ENCODE measurements at places on chromosomes 5 and 9.

- peak; percentile 37 for DNase-seq
Observed at GRCh38 chr9:129412814-129413536, 207.9 kb downstream of the C9orf50 start.

- peak; percentile 43 for DNase-seq
Observed at GRCh38 chr5:76867827-76868693, 18.2 kb downstream of the S100Z start.

- DNase-seq, result no peak
Observed at GRCh38 chr5:115320006-115320405, 23.6 kb upstream of the CCDC112 start.

DNA sequence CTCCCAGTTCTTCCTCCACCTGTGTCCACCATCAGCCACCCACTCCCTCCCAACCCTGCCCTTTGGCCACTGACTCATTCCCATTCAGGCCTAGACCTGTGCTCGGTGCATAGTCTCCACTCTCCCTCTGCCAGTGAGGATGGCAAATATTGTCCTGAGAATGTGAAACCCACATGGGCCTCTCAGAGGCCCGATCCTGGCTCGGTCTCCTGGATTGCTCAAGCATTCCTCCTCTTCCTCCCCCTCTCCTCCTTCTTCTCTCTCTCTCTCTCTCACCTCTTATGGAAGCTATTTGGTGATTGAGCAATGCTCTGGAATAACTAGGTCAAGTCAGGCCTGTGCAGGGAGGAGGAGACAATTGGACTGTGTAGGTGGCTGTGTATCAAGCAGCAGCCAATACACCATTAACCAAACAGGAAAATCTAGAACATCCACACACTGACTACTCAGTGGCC is 99.9 kb downstream of the KLF4 start:
- no peak for DNase-seq

GRCh38 chr9:136587145-136587943 is 41.5 kb upstream of the NOTCH1 start:
- no peak for DNase-seq

- no peak for DNase-seq
Observed at GRCh38 chr9:17490110-17490509, 88.8 kb upstream of the SH3GL2 start.

DNA sequence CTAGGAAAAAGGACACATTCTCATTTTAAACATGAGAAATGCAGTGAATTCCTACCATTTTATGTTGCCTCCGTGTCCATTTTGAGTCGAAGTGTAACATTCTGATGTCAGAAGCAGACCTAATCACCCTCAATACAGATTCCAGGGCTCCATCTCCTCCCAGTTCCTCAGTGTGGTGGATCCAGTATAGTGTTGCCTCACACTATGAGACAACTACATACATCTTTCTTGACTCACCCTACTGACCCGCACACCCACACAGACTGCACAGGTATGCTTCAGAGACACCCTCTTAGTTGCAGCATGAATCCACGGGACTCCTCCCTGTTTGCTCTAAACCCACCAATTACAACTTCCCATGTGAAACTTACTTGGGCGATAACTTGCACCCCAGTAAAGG is 564.9 kb downstream of the SEMA5A start:
- DNase-seq, result no peak

- no peak for DNase-seq
Observed at GRCh38 chr5:130206686-130207085, 302.4 kb downstream of the CHSY3 start.

DNA sequence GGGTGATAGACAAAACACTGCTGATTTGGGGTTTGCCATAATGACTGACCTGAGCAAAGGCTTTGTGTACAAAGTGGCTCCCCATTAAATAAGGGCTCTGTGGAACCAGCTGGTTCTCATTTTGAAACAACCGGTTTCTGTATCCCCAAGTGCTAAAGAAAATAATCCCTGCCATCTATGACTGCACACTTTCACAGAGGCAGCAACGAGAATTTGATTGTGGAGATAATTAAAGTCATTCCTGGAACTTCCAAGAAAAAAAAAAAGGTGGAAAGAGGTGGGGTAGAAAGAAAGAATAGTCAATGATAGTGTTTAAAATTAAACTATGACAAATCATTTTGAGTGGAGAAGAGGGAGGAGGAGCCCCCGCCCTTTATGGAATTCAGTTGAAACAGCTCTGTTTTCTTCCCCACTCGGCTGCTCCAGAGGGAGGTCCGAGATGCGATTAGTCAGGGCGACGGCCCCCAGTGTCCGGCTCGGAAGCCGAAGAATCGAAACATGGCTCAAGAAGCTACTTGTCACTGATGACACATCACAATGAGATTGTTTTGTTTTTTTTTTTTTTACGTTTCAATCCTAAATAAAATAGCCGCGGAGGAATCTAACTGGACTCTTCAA is 38.4 kb downstream of the EBF1 start:
- no peak for DNase-seq

DNA sequence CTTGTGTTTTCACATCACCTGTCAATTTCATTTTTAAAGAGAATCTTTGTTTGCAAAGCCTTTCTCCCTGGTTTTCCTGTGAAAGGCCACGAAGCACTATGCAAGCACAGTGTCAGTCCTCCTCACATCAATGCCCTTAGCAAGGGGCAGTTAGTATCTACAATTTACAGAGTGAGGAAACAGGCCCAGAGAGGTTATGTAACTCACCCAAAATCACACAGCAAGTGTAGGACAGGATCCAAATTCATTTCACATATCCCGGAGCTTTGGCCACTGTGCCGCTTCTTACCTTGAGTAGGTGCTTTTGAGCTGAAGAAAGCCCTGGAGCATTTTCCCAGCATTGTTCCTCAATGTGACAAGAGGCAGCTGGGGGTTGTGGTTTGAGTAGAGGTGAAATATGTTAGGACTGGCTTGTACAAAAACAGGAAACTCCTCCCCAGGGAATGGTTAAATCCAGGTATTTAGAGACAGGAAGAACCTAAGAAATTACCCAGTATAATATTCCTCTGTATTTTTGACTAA is 283.8 kb downstream of the NTRK2 start:
- no peak for DNase-seq

Measured in CD4-positive, alpha-beta T cell (primary cell).